ENCODE measurements at places on chromosomes 3 and 15.
A peak's percentile ranks its signal among the peaks of the same experiment; 100 is the strongest.

GRCh38 chr3:9777694-9778021 lies 7.9 kb upstream of the CAMK1 start:
- no peak for DNase-seq

GRCh38 chr3:191987831-191988350 lies 526.9 kb downstream of the PYDC2 start:
- no peak for DNase-seq

GRCh38 chr3:113844622-113845222 lies 6.1 kb downstream of the GRAMD1C start:
- DNase-seq, result no peak

GRCh38 chr3:69915726-69916125 lies 83.8 kb upstream of the SAMMSON start:
- DNase-seq, result no peak

GRCh38 chr3:149371001-149371722 lies 6.3 kb downstream of the TM4SF1 start:
- no peak for DNase-seq

DNA sequence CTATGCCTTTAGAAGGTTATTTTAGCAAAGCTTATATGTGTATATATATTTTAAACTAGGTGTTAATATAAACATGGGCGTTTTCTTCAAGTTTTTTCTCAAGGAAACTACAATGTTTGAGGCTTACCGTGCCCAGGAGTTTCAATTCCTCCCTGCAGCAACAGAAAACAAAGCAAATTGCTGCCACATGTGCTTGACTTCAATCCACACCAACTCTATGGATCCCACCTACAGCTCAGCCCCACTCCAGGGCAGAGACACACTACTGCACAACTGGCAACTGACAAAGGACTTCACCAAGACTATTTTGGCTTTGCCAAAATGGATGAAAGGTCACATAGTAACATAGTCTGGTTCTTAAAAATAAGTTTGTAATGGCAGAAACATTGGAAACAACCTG lies 346.6 kb downstream of the ERC2 start:
- no peak for DNase-seq

DNA sequence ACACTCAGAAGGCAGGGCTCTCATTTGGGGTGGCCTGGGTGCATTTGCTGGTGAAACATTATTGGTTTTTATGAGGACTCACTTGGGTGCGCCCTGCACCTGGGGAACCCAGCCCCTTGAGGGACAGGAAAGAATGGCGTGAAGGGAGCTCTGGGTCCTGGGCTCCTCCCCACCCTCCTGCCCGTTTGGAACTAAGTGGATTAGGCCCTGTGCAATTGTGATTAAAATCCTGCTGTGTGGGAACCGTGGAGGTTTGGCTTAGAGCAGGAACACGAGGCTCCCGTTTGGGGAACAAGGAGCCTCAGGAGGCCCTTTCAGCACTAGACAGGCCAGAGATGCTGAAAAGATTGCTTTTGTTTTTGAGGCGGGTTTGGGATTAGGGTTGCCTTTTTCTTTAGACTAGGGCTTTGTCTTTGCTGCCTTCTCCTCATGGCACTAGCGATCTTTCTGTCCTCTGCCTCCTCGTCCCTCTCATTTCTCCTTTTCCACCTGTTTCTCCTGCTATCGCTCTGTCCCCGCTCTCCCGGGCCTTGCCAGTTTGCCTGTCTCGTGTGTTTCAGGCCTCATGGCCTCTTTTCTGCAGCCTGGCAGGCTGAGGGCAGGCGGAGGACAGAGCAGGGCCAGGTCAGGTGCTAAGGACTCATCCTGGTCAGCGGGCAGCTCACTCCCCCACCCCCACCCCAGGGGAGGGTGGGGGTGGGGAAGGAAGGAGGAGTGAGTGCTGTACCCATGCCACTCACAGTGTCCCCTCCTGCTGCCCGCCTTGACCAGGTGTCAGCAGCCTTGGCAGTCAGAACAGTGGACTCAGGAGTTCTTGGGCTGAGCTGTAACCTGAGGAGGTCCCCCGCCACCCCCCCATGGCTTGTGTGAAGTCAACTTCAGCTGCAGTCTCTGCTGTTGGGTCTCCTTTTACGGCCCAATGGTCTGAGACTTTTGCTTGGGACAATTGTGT lies 8.6 kb downstream of the MAPKAPK3 start:
- no peak for DNase-seq

- DNase-seq, result no peak
Measured at GRCh38 chr3:170330366-170330765, 27.1 kb upstream of the SKIL start.

- DNase-seq, result no peak
Measured at GRCh38 chr3:31405515-31405914, 127.2 kb upstream of the STT3B start.

- DNase-seq, result no peak
Measured at GRCh38 chr3:197685546-197685945, 51.2 kb downstream of the RUBCN start.

DNA sequence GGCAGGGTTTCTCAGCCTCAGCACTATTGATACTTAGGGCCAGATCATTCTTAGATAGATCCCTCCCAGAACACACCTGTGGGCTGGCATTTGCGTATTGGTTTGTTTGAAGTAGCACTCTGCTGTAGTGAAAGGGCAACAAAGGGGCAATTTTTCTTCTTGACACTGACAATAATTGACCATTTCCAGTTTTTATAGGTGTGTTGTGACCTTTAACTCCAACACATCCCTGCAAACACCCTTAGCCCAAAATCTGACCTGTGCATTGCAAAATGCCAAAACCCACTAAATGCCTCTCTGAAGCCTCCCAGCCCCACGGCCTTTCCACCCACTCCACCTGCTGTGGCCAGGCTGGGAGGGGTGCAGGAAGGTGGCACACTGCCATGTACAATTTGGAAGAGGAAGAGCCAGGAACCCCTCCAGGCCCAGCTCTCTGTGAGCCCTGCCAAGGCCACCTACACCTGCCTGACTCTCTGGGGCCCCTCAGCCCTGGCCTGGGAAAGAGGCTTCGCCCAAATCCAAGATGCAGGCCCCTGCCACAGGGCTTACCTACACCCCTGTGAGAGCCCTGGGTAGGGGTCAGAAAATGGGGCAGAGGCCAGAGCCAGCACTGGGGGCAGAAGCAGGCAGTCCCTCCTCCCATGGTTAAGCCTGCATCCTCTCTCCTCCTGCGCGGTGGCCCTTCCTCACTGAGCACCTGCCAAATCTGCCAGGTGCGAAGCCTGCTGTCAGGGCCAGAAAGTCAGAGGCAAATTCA lies 9.6 kb upstream of the CYP11A1 start:
- no peak for DNase-seq

- DNase-seq, result peak; percentile 53
Measured at GRCh38 chr3:52055537-52056351, 627 bp downstream of the DUSP7 start.

- DNase-seq, result no peak
Measured at GRCh38 chr3:20310629-20311028, 124.6 kb upstream of the SGO1 start.

GRCh38 chr3:14810070-14810791 lies 8.5 kb upstream of the FGD5 start:
- DNase-seq, result peak; percentile 41

- no peak for DNase-seq
Measured at GRCh38 chr3:159950156-159950898, 38.3 kb upstream of the IL12A start.

GRCh38 chr15:25795712-25796111 lies 67.4 kb downstream of the ATP10A start:
- no peak for DNase-seq

GRCh38 chr3:180421221-180421620 lies 180.7 kb upstream of the TTC14 start:
- DNase-seq, result no peak

- no peak for DNase-seq
Measured at GRCh38 chr3:51845129-51845528, 16.3 kb upstream of the IQCF2 start.

- DNase-seq, result no peak
Measured at GRCh38 chr3:150699068-150699639, 4.6 kb downstream of the ERICH6 start.

GRCh38 chr15:82805994-82806406 lies at the start of gene FSD2:
FSD2 (minus strand) TSS chr15:82806069; CDS start chr15:82787390, 18,679 bp downstream.
- no peak for DNase-seq

- no peak for DNase-seq
Measured at GRCh38 chr15:40999190-40999589, 45.9 kb downstream of the CHAC1 start.

DNA sequence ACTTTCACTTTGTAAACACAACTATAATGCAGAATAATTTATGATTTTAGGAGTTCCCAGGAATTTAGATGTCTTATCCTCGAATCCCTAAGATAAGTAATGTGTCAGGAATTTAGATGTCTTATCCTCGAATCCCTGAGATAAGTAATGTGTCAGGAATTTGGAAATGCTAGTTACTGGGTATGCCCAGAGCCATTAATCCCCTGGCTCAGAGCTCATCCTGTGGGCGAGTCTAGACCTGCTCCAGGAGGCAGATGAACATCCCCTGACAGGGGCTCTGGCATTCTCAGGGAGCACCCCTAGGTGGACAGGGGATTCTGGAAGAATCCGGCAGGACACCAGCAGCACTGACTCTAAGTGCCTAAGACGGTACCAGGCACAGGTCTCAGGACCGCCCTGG lies 163.3 kb downstream of the ARRDC4 start:
- DNase-seq, result no peak

GRCh38 chr15:66570842-66571478 lies 5.2 kb upstream of the LCTL start:
- DNase-seq, result no peak

GRCh38 chr15:71707230-71708050 lies 102.9 kb upstream of the NR2E3 start:
- DNase-seq, result no peak

DNA sequence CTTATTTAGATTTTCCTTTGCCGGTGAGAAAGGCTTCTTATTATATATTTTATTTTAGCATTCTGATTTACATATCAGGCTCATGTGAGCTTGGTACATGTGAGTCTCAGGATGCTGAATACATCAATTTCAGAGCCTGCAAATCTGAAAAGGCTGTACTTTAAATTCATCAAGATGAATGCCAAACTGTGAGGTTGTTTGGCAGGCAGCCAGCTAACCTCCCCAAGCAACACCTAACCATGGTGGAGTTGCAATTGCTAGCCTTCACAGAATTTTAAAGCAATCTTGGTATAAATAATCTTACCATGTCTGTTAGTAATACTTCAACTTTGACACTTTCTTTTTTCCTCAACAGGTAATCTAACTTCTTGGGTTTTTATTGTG lies 252.5 kb downstream of the CDIN1 start:
- no peak for DNase-seq
